GM10248 (cell line): ENCODE measurements at places on chromosomes 11 and 22.
A peak's percentile ranks its signal among the peaks of the same experiment; 100 is the strongest.

DNA sequence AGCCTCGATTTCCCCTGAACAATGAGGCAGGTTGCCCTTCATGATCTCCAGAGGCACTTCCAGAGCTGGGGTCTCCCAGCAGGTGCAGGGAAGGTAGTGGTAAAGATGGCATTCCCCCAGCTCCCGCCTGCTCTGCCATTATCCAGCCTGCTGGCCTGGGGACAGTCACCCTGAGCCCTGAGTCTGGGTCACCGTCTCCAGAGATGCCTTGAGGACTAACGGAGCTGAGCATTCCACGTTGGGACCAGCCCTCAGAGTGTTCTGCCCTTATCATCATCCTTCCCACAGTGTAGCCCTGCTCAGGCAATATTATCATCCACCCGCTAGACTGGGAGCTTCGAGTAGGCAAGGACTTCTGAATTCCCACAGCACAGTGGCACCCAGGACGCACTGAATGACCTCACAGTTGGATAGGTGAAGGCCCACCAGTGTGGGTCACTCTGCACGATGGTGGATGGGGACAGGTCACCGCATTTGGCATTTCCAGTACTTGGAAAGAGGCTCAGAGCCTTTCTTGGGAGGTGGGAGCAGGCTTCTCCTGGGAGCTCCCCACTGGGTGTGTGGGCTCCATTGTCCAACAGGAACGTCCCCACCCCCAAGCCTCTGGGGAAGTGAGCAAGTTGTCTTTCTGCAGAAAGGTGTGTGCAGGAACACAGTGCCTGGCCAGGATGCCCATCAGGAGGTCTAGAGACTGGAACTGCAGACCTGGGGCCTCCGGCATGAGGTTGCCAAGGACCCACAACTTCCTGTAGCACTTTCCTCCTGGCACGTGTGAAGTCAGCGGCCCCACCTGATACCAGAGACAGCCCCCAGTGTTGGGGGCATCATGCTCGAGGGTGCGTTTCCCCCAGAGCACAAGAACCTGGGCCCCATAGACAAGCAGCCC, 51.4 kb upstream of the WNT7B start:
- DNase-seq, result no peak

DNA sequence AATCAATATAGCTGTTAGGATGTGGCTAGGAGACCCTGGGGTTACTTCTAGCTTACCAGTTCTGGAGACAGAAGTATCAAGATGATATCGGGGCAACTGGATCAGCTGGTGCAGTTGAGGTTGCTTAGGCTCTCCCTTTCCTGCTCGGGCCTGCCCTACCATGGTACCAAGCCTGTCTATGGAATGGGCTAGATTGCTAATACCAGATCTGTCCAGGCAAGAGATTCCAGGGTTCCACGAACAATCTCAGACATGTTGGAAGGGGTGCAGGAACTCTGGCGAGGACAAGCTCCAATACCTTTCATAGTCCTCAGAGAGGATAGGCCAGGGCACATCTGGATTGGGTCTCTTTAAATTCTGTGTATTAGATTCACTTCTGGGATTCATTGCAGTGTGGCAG, 53.8 kb downstream of the ADM start:
- no peak for DNase-seq

DNA sequence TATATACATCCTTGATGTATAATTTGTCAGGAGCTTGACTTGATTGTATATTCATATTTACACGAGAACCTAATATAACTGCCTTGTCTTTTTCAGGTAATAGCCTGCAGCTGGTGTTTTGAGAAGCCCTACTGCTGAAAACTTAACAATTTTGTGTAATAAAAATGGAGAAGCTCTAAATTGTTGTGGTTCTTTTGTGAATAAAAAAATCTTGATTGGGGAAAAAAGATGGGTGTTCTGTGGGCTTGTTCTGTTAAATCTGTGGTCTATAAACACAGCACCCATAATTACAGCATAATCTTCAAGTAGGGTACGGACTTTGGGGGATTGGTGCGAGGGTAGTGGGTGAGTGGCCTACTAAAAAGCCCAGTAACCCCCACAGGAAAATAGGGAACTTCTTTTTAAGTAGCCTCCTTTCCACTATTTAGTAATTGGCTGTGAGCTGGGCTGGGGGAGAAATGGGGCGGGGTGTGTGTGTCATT, 7.5 kb downstream of the MALAT1 start:
- DNase-seq, result no peak

GRCh38 chr22:22213231-22213630, 31.4 kb upstream of the VPREB1 start:
- no peak for DNase-seq

DNA sequence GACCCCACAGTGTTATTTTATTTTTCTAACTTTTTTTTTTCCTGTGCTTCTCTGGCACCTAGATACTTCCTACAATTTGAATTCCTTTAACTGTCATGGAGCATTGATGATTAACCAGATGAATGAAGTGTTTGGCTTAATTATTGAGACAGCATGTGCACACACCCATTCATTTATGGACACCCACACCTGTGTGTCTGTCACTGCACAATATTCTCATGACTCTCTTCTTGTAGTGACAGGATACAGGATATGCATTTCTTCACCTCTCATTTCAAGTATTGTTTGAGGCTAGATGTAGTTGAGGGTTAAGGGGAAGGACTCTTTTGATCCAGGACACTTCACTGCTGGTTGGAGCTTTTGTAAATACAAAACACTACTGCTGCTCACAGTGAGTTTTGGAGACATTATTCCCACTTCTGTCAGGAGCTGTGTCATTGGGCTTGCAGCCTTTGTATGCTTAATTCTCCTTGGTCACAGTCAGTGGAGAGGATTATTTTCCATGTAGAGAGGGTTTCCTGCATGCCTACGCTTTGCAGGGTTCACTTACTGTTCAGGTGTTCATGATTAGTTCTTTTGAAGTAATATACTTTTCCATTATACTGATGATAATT, 33.5 kb downstream of the SPECC1L start:
- DNase-seq, result no peak

DNA sequence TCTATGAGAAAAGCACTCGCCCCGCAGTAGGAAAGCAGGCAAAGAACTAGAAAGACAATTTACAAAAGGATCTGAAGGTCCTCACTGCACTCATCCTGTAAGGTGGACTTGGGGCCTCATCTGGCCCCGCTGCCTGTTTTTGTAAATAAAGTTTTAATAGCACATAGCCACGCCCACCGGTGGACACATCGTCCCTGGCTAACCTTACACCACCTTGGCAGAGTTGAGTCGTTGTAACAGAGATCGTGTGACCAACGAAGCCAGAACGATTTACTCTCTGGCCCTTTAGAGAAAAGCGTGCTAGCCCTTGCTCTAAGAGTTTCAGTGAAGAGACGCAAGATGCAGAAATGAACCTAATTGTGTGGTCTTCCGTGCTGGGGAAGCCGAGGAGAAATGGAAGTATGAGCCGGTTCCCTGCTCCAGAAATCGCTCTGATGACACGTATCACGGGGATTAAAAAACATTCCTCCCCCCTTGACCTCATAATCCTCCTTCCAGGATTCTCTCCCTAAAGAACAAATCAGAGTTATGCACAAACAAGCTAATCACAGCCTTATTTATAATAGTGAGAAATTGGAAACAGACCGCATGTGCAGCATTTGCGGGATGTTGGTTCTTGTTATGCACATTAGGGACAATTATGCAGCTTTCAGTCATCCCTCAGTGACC, 80.1 kb downstream of the CDKN1C start:
- no peak for DNase-seq

- DNase-seq, result no peak
These were observed 10.4 kb downstream of the SLC15A3 start for GRCh38 chr11:60941371-60942119.

- no peak for DNase-seq
These were observed 248.3 kb upstream of the NARS2 start for GRCh38 chr11:78822931-78823423.

DNA sequence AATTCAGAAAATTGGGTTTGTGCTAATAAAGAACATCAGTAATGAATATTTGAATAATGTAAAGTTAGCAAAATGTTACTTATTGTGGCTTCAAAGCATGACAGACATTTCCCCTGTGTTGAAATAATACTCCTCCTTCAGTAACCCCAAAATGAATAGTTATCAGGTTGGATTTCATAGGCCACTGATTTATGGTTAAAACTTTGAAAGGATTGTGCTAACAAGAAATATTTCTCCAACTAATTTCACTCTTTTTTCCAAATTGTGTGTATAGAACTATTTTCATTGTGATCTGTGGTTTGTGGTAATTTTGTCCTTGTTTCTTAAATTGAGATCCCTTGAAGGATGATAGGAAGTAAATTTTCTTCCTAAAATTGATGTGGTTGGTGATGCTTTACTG, 7.9 kb downstream of the DDX10 start:
- DNase-seq, result no peak

- DNase-seq, result no peak
These were observed 55.7 kb upstream of the SHANK2 start for GRCh38 chr11:71307811-71308645.

DNA sequence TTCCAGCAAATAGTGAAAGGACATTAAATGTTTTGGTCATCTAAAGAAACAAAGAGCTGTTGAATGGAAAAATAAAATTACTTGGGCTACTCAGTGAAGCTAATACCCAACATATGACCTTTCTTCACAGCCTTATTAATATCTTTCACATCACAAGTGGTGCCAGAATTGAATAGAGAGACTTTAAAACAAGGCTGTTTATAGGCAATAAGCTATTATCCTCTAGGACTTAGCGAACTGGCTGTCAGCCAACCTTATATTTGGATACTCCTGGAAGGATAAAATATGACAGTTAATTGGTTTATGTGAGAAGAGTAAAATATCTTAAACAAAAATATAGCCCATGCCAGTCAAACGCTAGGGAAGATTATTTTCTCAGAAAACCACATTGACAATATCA, 225.5 kb upstream of the BLID start:
- no peak for DNase-seq

DNA sequence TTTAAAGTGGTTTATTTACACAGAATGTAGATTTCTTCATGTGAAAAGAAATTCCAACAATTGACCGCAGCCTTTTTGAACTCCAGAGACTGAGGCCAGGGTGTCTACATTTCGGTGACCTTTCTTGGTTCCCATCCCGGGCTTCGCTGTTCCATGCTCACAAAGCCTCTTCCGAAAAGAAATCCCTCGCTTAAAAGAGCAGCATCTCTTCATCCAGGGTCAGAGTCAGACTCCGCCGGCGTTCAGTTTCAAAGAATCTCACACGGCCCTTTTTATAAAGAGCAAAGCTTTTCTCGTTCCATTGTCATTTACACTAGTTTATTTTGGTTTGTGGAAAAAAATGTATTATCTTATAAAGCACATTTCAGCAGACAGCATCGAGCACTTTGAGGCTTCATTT, 530.6 kb upstream of the B3GAT1 start:
- DNase-seq, result no peak

- no peak for DNase-seq
These were observed 258.1 kb downstream of the C11orf87 start for GRCh38 chr11:109680127-109680526.

GRCh38 chr11:45145379-45146071, 914 bp upstream of the PRDM11 start:
- no peak for DNase-seq

GRCh38 chr22:48520884-48521588, 1306.6 kb downstream of the BRD1 start:
- DNase-seq, result no peak

- peak; percentile 11 for DNase-seq
These were observed 756 bp downstream of the CLNS1A start for GRCh38 chr11:77636731-77637344.

DNA sequence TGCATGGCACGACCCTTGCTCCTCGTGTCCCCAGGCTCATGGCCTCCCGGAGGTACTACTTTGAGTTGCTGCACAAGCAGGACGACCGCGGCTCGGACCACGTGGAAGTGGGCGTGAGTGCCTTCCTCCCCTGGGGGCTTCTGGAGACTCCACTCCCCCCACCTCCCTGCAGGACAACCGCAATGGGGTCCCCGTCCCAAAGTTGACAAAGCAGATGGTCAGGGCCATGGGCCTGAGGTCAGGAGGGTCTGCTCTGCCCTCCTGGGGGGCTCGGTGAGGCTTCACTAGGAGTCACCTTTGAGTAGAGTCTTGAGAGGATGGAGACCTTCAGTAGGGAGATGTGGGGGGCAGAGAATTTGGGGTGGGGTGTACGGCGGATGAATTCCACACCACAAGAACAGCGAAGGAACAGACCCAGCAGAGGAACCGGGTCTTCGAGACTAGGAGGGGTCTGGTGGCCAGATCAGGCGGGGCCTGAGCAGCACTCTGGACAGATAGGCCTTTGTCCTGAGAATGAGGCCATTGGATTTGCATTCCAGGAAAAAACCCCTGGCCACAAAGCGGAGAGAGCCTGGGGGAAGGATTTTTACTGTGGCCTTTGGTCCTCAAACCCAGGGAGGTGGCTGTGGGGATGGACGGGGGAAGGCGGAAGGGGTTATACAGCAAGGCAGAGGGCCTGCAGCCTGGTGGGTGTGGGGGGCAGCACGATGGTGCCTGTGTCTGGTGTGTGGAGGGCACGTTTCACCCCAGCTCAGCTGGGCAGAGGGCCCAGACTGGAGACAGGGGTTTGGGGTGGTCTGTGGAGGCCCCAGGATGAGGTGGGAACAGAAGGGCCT, 4.6 kb downstream of the B4GALNT4 start:
- no peak for DNase-seq

DNA sequence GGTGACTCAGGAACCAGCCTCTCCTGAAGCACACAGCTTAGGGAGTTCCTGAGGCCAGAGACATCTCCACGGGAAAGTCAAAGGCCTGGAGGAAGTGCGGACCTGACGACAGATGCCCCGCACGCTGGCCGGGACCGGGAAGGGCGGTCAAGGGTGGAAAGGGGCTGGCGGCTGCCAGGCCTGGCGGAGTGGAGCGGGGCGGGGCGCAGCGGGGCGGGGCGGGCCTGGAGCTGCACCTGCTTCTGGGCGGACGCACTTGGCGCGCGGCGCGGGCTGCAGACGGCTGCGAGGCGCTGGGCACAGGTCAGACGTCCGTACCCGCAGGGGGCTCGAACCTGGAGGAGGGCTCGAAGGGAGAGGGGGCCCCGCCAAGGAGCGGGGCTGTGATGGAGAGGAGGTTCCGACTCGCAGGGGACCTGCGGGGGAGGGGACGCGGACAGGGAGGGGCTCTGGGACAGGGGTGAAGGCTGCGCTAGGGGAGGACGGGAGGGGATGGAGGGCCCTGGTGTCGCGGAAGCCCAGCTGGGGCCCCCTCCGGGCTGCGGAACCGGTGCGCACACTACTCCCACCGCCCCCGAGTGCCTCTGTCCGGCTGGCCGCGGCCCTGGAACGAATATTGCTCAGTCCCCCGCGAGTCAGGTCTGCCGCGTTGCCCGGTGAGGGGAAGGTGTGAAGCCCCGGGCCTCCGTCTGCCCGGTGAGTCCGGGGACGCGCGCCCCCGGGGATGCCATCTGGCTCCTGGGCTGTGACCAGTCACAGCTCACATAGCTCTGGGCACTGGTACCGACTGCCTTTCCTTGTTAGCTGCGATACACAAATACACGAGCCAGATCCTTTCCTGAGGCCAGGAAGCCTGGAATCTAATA, at the start of gene TMEM45B:
Gene TMEM45B, plus strand, starts transcription at position 253 of the 866 bp plus-strand sequence. CDS start 36,635 bp downstream, outside the sequence.
- DNase-seq, result no peak
